Muscle of leg (tissue), 16 donors: ENCODE measurements at places on chromosomes 2 and 18. TPM values are rescaled to one million over a fixed set of nuclear protein-coding genes. Genes with fewer than 3 reads are reported as not detected.

DNA sequence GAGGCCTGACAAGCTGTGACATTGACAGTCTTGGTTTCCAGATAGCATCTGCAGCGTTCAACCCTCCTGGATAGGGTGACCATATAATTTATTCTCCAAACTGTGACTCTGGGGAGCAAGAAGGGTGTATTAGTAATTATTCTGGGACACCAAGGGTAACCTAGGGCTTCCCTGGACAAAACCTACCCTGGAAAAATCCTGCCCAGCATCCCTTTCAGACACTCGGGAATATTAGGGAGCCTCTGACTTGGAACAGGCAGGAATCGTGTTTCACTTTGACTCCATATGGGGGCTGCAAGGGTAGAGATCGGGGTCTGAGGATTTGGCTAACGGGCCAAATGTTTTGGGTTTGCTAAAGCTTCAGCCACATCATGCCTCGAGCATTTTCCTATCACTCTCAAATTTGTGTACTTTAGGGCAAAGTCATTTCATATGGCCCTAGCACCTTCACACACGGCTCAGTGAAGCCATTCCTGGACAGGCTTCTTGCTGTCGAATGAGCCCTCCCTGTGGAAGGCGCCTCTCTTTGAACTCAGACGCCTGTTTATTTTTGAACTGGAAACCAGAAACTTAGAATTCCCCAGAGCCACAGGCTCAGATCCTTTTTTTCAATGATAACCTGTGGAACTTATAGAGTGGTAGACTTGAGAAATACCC is 129.9 kb downstream of the DDX1 start:
- H3K27ac ChIP-seq, result no peak overlapping the region
- DNase-seq, result no peak
- no peaks in the 10 kb centered on the region for H3K36me3 ChIP-seq
- H3K4me1 ChIP-seq, result peaks cover 5% of the 10 kb centered on the region
- peaks cover 10% of the 10 kb centered on the region for H3K27me3 ChIP-seq

DNA sequence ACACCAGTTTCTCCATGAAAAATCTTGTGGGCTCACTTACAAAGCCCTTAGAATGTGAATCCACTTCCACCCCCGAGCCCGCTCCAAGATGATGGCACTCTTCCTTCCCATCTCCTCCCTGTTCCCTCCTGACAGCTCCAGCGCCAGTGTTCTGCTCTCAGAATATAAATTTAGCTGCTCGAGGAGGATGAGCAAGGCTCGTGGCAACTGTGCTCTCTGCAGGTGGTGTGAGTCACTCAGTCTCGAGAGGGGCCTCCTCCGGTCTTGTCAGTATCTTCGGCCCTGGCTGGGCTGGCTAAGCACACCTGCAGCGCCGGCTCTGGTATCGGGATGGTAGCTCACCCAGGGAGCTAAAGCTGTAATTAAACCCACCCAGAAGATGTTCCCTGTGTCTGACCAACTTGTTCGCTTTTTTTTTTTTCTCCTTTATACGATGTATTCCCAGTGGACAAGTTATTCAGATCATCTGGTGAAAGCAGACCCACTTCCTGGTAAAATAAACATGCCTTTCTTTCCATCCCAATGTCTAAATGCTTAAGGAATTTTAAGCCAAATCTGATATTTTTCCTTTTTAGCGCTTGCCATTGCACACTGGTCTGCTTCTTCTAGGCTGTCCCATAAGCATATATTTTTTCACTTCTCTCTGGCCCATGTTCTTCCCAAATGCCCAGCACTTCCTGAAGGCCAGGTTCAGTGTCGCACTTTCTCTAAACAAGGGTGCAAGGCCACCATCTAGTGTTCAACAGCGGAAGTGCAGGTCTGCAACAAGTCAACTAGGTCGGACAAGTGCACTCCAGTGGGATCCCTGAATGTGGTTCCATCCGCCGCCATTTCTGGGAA is 31.4 kb upstream of the YPEL5 start:
- H3K27me3 ChIP-seq, result peaks cover 3% of the 10 kb centered on the region
- DNase-seq, result peak; percentile 74
- H3K36me3 ChIP-seq, result no peaks in the 10 kb centered on the region
- no peak overlapping the region for H3K4me3 ChIP-seq

DNA sequence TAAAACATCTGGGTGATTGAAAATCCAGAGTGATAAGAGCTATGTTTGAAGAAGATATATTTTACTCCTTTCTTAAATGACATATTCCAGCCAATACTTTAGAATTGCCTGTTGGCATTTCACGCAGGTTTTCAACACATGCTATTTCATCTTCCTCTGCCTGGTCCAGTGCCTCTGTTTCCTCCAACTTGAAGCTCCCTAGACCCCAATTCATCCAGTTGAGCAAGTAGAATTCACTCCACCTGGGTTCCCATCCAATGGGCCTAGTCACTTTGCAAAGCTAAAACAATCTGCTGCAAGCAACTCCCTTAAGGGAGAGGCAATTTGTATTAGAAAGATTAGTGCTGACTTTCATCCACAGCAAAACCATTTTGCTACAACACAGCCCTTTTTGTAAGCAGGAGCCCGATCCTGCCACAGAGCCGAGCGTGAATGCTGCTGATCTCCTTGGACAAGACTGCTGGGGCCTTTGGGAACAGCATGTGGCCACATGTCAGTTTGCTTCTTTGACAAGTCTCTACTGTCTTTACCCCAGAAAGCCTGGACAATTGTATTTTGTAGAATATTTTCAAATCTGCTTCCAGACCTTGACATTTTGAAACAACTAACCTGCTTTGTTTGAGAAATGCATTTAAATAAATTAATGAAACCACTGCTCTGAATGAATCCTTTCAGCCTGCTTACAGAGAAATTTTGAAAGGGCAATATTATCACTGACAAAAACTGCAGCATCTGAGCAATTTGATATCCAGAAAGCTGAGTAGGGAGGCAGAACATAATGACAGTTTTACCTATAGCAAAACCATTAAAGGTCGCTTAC is 259.1 kb downstream of the TDRD15 start:
- peak; percentile 66 for DNase-seq
- no peak overlapping the region for H3K4me3 ChIP-seq
- H3K36me3 ChIP-seq, result no peaks in the 10 kb centered on the region
- H3K4me1 ChIP-seq, result peaks cover 8% of the 10 kb centered on the region
- H3K27me3 ChIP-seq, result no peaks in the 10 kb centered on the region

DNA sequence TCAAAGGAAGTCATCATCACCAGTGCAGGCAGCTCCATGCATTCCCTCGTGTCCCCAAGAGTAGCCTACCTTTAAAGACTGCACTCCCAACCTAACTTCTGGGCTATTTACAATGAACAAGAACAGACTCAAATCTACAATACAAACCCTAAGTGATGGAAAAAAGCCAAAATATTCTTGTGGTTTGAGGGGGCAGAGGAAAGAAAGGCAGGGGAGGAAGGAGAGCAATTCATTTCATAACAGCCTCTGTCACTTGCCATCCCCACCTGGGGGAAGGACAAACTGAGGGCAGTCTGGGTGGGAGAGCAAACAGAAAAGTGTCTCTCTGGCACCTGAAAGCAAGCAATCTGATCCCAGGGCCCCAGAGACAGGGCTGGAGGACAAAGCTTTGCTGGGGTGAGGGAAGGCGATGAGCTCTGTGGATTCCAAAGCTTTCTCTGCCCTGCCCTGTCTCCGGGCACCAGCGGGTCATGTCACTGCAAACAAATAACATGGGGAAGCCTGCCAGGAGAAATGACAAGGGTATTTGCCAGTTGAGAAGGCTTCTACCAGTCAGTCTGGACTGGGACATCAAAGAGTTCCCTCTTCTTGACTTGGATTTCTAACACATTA is 528.0 kb upstream of the TNP1 start:
- H3K4me3 ChIP-seq, result no peak overlapping the region
- no peaks in the 10 kb centered on the region for H3K27me3 ChIP-seq
- peaks cover 5% of the 10 kb centered on the region for H3K4me1 ChIP-seq
- DNase-seq, result peak; percentile 70
- H3K36me3 ChIP-seq, result no peaks in the 10 kb centered on the region
- peak overlapping the region; percentile 26 for H3K27ac ChIP-seq

The RBM44 gene
- 1.5 TPM for total RNA-seq

The TSGA10 gene
- total RNA-seq, result 3.1 TPM

DNA sequence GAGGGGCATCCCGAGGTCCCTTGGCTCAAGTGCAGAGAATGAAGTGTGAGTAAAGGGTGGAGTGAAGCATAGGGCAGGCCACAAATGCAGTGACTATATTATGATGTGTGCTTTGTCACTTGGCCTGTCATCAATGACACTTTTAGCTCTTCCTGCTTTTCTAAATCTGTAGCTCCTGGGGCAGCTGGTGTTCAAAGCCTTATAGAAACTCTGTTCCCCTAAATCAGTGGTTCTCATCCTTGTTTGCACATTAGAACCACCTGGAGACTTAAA is 135.6 kb upstream of the LGALSL start:
- no peak for DNase-seq
- H3K27me3 ChIP-seq, result no peaks in the 10 kb centered on the region
- H3K4me3 ChIP-seq, result no peak overlapping the region
- no peak overlapping the region for H3K27ac ChIP-seq
- H3K36me3 ChIP-seq, result no peaks in the 10 kb centered on the region
- H3K4me1 ChIP-seq, result peaks cover 10% of the 10 kb centered on the region

GRCh38 chr2:218985021-218985324 is at the start of gene FEV:
FEV (minus strand) TSS chr2:218985184; CDS start chr2:218985075, 109 bp downstream.
- DNase-seq, result no peak
- H3K4me1 ChIP-seq, result peaks cover 39% of the 10 kb centered on the region
- H3K27ac ChIP-seq, result no peak within 1 kb of the TSS
- H3K36me3 ChIP-seq, result no peaks in the 10 kb centered on the region
- peaks cover 96% of the 10 kb centered on the region for H3K27me3 ChIP-seq
- no peak within 1 kb of the TSS for H3K4me3 ChIP-seq

GRCh38 chr2:227973241-227973640 is 101.8 kb downstream of the DAW1 start:
- no peaks in the 10 kb centered on the region for H3K4me1 ChIP-seq
- H3K27me3 ChIP-seq, result no peaks in the 10 kb centered on the region
- no peaks in the 10 kb centered on the region for H3K36me3 ChIP-seq

- H3K36me3 ChIP-seq, result no peaks in the 10 kb centered on the region
- H3K27ac ChIP-seq, result no peak overlapping the region
- H3K4me3 ChIP-seq, result no peak overlapping the region
- H3K27me3 ChIP-seq, result no peaks in the 10 kb centered on the region
- no peak for DNase-seq
Observed at GRCh38 chr2:9137379-9138150, 69.0 kb upstream of the ASAP2 start.
